Common myeloid progenitor, CD34-positive (primary cell): ENCODE measurements at places on chromosomes 2 and 18.

- DNase-seq, result no peak
Measured at GRCh38 chr2:3633982-3634595, 23.9 kb upstream of the ALLC start.

DNA sequence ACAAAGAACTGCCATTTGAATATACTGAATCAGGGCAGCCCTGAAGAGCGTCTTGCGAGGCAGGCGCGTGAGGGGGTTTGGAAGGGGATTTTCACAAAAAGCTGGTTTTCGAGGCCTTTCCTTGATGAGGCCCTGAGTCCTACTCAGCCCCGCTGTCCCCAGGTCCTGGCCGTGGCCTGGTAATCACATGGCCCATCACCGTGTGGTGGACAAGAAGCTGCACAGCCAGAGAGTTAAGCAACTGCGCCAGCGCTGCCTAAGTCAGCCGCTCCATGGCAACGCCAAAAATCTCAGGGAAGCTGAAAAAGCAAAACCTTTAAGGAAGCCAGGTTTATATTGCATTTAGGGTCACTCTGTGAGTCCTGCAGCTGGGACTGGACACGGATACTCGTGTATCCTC lies 341.2 kb upstream of the MYT1L start:
- no peak for DNase-seq

- no peak for DNase-seq
Measured at GRCh38 chr2:119545754-119546446, 1.7 kb downstream of the CFAP221 start.

- DNase-seq, result no peak
Measured at GRCh38 chr2:112572005-112572404, 12.4 kb upstream of the CHCHD5 start.

- no peak for DNase-seq
Measured at GRCh38 chr2:166439078-166439477, 55.0 kb downstream of the SCN7A start.

DNA sequence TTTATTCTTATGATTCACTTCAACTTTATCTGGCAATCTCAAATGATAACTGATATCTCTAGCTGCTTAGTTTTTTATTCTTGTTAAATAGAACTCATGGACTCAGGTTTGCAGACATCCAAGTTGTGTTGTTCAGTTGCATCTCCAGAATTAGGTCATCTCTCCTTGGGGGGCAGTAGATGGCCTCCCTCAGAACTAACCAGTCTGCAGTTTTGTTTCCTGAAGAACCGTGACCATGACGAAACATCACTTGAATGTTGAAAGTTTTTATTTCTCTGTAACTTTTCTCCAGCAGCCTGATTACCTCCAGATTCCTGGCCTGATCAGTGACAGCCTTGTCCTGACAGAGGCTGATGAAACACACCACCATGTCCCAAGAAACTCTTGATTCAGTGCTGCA lies 321.5 kb downstream of the GALNT13 start:
- DNase-seq, result no peak

DNA sequence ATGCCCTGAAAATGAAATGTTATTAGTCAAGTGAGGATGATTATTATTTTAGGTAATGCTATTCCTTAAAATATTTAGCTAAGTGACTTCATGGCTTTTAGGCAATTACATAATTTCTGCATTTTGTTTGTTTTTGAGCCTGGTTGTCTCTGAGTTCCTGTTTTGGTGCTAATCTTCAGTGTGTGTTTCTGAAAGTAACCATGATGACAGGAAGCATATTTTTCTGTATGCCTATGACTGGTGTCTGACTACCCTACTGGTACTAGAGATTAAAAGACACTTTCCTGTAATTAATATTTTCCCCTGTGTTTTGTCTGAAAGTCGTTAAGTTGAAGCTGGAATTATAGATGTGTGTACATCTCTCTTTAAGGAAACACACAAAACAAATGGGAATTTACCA lies 295.0 kb upstream of the SPRED2 start:
- peak; percentile 89 for DNase-seq

- no peak for DNase-seq
Measured at GRCh38 chr2:6750411-6751158, 115.1 kb downstream of the CMPK2 start.
